Naive thymus-derived CD8-positive, alpha-beta T cell (primary cell): ENCODE measurements at places on chromosomes 3 and 15. TPM values are rescaled to one million over a fixed set of nuclear protein-coding genes. Genes with fewer than 3 reads are reported as not detected.

Gene MDFIC2
- total RNA-seq = not detected

Gene TRPC1
- 4.5 TPM for total RNA-seq

- H3K36me3 ChIP-seq = no peaks in the 10 kb centered on the region
- H3K27ac ChIP-seq = peak overlapping the region; percentile 95
- DNase-seq = no peak
- no peaks in the 10 kb centered on the region for H3K27me3 ChIP-seq
- H3K4me1 ChIP-seq = peaks cover 38% of the 10 kb centered on the region
These were observed 1.2 kb downstream of the OSBPL11 start for GRCh38 chr3:125594125-125594524.

GRCh38 chr3:151130428-151130827 lies 45.0 kb downstream of the MED12L start:
- H3K4me3 ChIP-seq = no peak overlapping the region
- H3K27ac ChIP-seq = no peak overlapping the region
- DNase-seq = no peak
- no peaks in the 10 kb centered on the region for H3K27me3 ChIP-seq
- H3K36me3 ChIP-seq = no peaks in the 10 kb centered on the region
